ENCODE measurements at places on chromosomes 13 and 19.

GRCh38 chr13:105798541-105798940, 736.9 kb downstream of the EFNB2 start:
- no peak for DNase-seq

GRCh38 chr19:9156304-9156703, 16.1 kb downstream of the ZNF317 start:
- DNase-seq, result no peak

DNA sequence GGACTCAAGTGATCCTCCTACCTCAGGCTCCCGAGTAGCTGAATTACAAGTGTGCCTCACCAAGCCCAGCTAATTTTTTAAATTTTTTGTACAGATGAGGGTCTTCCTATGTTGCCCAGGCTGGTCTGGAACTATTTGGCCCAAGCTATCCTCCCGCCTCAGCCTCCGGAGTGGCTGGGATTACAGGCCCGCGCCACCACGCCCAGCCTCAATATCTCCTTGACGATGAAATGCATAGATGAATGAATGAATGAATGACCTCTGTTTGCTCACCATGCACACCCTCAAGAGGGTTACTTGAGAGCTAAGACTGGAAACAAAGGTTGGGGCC, 14.9 kb upstream of the AP1M2 start:
- no peak for DNase-seq

DNA sequence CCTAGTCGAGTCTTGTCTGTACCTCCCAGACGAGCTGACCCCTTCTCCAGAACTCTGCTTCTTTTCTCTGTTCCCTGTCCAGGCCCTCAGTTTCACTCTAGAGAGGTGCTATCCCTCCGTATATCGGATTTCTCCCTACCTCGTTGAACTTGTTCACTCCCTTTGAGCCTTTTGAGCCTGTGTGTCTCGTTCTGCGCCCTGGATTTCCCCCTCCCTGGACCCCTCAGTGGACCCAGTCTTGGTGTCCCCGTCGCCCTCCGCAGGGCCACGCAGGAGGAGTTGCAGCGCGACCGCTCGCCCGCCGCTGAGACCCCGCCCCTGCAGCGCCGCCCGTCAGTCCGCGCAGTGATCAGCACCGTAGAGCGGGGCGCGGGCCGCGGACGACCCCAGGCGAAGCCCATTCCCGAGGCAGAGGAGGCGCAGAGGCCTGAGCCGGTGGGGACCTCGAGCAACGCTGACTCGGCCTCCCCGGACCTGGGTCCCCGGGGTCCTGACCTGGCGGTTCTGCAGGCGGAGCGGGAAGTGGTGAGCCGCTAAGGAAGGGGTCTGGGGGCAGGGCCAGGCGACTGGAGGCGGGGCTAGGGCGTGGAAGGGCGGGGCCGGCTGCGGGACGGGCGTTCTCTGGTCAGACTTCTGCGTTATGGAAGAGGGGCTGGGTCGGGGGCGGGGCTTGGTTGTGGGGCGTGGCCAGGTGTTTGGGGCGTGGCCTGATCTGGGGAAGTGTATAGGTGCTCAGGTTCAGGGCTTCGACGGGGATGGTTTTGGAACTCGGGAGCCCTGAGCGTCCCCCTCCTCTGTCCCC, 5.5 kb downstream of the EPS8L1 start:
- DNase-seq, result peak; percentile 89

DNA sequence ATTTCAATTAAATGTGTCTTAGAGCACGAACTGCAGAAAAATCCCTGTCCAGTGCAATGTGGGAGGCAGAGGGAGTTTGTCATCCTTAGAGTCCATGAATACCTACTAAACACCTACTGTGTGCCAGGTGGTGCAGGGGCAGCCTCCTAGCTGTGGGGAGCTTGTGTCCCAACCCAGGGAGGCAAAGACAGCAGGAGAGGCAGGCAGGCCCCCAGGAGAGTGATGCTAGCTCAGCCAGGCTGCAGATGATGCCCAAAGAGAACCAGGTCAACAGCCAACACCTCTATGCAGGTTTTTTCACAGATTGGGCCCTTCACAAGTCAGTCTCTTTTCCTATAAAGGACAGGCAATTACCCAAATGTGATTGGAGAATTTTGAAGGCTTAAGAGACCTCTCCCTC, 108.2 kb upstream of the UQCRFS1 start:
- no peak for DNase-seq

- DNase-seq, result no peak
Observed at GRCh38 chr19:58091251-58091995, 6.6 kb downstream of the ZSCAN18 start.

GRCh38 chr13:27965740-27966640, 3.1 kb downstream of the CDX2 start:
- DNase-seq, result no peak

DNA sequence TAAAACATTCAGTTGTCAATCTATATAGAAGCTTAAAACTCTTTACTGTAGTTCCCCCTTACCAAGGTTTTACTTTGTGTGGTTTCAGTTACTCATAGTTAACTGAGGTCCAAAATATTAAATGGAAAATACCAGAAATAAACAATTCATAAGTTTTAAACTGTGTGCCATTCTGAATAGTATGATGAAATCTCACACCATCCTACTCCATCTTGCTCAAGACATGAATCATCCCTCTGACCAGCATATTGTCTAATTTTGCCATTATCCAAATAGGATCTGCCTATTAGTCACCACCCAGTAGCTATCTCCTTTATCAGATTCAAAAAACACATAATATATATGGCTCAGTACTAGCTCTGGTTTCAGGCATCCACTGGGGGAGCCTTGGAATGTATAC, 22.4 kb downstream of the ZNF571 start:
- no peak for DNase-seq

DNA sequence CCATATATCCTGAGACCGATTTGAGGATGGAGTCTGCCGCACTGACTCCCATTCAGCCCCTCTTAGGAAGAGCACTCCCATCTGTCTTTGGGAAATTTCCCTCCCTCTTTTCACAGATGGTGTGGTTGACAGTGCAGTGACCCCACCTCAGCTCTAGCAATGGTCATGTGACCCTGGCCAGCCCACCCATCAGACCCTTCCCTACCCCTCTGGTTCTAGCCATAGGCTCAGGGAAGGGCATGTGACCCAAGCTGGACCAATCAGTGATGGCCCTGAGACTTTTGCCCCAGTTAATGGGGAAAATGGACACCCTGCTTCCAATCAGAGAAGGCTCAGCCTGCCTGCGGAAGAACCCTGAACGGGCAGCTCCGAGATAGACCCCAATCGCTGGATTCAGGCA, 26.3 kb downstream of the IL12RB1 start:
- no peak for DNase-seq

DNA sequence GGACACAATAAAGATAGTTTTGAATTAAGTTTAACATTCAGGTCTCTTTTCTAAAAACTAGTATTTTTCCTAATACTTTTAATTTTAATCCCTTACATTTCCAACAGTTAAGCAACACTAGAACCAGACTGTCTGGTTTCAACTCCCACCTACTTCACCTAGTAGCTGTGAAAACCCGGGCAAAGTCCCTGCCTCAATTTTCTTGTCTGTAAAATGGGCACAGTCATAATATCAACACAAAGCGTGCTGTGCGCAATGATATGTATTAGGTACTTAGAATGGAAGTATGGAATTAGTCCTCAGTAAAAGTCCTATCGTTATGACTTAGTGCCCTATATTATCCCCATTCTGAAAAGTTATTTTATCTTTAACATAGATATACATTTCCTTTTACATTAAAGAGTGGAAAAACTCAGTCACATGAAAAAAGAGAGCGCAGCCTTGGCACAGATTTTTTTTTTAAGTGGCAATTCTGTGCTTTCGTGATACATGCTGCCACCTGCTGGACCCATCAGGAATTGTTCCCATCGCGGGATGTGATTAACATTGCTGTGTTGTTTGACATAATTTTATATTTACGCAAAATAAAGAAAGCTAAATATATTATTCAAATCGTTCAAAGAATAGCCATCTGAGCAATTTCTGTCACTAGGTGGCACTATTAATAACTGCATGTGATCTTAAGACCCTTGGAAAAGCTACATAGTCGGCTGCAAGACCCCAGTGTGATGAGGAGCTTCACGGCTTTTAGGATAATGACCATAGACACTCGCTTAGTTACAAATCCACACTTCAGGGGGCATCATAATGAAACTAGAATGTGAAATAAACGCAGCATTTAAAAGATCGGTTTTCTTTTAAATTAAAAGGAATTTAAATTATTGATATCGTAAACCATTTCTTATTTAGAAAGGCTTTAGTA, 59.9 kb downstream of the LIG4 start:
- DNase-seq, result peak; percentile 15

DNA sequence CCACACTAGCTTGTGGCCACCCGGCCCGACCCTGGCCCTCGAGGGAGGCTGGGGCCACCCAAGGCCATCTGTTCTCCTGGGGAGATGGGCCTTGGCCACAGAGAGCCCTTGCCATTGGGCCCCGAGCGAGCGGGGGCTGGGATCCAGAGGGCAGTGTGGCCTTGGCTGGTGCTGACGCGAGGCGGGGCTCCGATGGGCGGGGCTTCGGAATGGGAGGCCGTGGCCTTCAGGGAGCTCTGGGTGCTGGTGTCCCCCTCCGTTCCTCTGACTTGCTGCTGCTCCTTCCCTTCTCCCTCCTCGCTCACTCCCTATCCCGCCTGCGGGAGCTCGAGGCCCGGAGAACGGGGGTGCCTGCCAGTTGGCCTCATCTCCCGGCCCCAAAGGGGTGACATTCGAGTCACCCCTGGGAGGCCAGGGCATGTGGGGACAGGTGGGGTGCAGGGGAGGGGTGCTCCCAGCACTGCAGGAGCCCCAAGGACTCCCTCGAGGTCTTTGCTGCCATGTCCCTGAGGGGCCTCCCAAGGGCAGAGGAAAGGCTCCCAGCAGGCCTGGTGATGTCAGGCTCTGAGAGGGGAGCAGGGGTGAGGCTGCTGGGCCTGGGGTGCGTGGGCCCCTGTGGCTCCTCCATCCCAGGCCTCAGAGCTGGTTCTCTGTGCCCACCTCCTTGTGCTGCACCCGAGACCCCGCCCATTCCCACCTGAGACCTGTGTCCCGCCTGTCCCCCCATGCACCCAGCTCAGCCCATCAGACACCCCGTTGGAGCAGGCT, 4.2 kb downstream of the NCLN start:
- no peak for DNase-seq

- DNase-seq, result no peak
Observed at GRCh38 chr19:47492571-47493377, 8.8 kb upstream of the KPTN start.

GRCh38 chr19:17468302-17469091, 1.8 kb upstream of the SLC27A1 start:
- DNase-seq, result no peak

DNA sequence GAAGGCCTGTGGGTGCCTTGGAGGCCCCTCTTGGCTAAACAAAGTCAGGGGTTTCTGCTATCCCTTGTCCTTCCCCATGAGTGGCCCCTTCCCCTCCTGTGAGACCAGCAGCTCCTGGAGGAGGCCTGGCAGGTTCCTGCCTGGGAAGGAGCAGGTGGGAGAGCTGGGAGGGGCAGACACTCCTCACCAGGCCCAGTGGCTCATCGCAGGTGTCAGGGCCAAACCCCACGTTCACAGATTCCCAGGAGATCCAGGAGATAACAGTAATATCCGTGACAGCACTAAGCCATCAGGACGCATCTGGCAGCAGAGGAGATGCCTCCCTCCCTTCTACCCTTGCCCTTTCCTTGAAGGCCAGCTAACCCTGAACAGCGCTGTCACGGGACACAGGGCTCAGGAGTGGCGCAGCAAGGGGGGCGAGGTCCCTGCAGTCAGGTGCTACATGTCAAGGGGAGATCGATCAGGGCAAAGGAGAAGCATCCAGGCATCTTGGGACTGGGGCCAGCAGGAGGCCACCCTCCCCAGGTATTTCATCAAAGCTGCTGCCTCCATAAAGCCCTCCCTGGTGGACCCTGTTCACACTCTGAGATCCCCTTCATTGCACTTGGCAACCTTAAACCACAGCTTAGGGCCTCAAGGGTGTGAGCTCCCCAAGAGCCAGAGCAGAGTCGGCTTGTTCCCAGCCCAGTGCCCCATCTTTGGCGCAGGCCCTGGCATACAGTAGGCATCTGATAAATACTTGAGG, 4.8 kb downstream of the CEBPA start:
- DNase-seq, result no peak

DNA sequence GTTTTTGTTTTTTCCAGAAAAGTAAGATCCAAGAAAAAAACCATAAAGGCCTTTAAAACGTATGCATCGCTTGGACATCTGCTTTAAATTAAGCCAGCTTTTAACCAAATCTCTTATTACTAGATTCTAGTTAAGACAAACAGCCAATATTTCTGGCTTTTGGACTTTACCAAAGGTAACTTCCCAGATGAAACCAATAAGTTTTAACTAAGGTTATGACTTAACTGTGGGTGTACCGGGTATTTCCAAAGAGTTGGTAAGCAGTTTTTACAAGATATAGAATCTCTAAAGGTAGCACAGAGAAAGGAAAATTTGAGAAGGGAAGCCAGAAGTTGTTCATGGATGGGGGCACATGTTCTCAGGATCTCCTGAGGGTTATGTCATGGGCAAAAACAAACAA, 34.0 kb downstream of the CEACAM1 start:
- no peak for DNase-seq

DNA sequence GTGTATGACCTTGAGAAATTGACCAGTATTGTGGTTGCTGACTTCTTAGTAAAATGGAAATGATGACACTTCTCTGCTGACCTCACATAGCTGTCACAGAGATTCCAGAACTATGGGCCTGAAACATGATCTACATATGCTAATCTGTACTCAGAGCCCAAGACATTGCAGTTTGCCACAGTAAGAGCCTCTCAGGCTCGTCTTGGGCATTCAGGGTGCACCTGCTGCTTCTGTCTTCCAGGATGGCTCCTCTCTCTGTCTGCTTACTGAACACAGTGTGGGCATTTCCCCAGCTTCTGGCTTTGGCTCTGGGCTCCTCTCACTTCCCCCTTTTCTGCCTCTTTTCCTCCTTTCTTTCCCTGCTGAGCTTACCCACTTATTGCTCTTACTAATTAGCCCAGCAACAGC, 22.3 kb upstream of the SLC46A3 start:
- DNase-seq, result no peak

- no peak for DNase-seq
Observed at GRCh38 chr13:98494769-98495168, 82.1 kb downstream of the STK24 start.

DNA sequence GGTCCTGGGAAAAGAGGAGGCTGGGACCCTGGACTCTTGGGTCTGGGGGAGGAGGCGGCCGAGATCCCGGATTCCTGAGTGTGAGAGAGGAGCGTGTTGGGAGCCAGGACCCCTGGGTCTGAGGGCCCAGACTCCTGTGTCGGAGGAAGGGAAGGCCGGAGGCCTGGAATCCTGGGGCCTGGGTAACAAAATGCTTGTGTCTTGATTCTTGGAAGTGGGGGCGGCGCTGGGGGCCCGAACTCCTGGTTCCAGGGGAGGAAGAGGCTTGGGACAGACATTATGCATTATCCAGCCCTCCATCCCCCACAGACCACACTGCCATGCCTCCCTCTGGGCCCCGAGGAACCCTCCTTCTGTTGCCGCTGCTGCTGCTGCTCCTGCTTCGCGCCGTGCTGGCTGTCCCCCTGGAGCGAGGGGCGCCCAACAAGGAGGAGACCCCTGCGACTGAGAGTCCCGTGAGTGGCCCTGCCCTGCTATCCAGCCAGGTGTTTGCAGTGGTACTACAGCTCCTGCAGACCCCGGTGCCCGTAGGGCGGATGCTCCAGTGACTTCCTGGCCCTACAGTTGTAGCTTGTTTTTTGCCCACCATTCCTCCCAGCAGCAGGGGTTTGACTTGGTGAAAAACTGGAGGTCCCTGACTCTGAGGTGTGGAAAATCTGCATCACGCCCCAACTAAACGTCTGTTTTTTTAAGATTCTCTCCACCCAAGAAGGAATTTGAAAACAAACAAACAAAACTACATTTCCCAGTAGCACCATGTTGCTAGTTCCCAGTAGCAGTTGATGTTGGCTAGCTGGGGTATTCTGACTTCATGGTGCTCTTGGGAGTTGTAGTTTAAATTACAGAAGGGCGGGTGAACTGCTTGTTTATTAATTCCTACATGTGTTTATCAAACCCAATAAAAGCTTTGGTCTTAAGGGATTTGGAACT, 630 bp downstream of the NUCB1 start:
- peak; percentile 9 for DNase-seq
